Stimulated activated CD8-positive, alpha-beta memory T cell treated with anti-CD3 and anti-CD28 coated beads, Interleukin-15, amount 100 ng/mL, for 4 hours (primary cell): ENCODE measurements at places on chromosomes 1 and 21.
A peak's percentile ranks its signal among the peaks of the same experiment; 100 is the strongest.

GRCh38 chr1:225699336-225699735 is 46.4 kb upstream of the ENAH start:
- DNase-seq = no peak

DNA sequence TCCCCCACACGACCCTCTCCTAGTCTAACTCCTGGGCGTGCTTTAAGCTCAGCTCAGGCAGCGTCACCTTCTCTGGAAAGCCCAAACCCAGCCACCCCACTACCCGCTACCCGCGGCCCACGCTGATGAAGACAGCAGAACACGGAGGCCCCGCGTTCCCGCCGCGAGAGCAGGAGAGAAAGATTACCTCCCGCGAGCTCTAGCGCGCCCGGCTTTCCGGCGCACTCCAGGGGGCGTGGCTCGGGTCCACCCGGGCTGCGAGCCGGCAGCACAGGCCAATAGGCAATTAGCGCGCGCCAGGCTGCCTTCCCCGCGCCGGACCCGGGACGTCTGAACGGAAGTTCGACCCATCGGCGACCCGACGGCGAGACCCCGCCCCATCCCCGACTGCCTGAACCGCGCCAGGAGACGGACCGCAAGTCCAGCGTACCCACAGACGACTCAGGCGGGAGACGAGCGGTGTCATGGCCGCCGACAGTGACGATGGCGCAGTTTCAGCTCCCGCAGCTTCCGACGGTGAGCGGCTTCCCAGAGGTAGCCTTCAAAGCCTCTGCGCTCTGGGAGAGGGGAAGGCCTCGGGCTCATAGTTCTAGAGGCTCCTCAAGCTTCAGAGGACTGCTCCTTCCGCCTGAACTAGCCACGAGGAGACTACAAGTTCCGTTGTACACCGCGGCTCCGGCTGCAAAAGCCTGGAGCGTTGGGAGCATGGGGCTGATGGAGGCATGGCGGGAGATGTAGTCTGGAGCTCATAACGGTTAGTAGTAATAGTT is at the start of the genes MUTYH and TOE1:
Gene MUTYH, minus strand, starts transcription at position 652 of the 770 bp plus-strand sequence. CDS start 5,935 bp downstream, outside the sequence.
Gene TOE1, plus strand, starts transcription at position 382 of the 770 bp plus-strand sequence. Its CDS starts 83 bp downstream, at position 465.
- DNase-seq = peak; percentile 86

DNA sequence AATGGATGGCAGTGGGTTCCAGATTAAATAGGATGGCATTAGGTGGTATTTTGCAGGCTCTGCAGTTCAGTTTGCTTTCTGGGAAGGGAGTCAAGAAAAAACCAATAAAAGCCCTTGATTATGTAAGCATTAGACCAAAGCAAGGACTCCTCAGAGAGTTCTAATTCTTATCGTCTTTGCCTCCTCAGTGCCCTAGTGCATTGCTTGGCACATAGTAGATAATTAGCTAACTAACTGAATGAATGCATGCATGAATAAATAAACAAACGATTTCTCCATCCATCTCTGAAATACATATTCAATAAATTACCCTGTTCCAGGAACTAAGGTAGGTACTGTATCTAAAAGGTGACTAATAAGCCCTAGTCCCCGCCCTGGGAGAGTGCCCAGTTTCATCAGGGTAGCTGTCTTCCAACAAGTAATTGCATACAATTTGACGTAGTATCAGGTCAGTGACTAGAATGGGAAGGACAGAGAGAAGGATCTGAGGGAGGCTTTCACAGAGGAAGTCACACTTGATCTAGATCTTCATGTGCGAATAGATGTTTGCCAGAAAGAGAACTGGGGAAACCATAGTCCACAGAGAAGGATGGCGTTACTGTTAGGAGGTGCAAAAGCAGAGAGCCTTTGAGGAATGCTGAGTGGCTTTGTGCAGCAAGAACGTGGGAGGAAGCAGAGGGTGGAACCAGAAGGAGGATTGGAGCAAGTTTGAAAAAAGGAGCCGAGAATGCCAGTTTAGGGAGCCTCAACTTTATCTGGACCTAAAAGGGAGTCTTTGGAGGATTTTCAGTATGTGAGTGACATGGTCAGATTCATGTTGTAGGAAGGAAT is 111.4 kb downstream of the TBX19 start:
- DNase-seq = no peak

GRCh38 chr1:246364415-246364941 is 142.6 kb downstream of the SMYD3 start:
- no peak for DNase-seq

GRCh38 chr1:230851291-230851691 is 17.0 kb downstream of the C1orf198 start:
- DNase-seq = no peak

DNA sequence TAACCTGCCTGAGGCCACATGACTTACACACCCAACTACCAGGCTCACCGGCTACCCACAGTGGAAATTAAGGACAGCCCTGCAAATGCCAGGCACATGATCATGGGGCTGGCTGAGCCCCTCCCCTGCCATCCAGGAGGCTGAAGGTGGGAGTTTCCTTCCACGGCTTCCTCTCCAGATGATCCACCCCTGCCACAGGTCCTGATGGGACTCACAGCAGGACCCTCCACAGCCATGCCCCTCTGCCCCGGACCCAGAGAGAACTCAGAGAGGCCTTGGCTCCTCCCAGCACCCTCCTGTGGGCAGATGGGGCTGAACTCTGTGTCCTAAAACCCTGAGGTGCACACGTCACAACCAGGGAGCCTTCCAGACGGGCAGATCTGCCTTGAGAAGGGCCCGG is 29.1 kb upstream of the CASZ1 start:
- DNase-seq = no peak

- no peak for DNase-seq
Measured at GRCh38 chr1:186999506-186999905, 170.8 kb downstream of the PLA2G4A start.

- DNase-seq = no peak
Measured at GRCh38 chr1:46580140-46580903, 23.7 kb downstream of the MKNK1 start.

DNA sequence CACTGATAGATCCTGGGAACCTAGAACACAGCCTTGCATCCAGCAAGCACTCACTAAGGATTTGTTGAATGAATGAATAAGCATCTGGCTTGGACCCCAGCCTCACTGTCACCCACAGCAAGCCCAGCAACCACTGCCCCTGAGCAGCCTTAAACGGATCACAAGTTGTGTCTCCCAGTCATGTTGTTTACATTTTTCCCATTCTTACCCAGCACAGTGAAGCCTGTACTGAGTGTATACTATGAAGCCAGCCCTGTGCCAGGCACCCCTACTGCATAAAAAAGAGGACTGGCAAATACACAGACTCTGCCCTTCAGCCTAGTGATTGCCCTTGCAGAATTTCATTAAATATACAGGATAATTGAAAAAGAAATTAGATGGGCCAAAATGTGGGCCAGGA is 30.2 kb downstream of the RRAGC start:
- DNase-seq = no peak

DNA sequence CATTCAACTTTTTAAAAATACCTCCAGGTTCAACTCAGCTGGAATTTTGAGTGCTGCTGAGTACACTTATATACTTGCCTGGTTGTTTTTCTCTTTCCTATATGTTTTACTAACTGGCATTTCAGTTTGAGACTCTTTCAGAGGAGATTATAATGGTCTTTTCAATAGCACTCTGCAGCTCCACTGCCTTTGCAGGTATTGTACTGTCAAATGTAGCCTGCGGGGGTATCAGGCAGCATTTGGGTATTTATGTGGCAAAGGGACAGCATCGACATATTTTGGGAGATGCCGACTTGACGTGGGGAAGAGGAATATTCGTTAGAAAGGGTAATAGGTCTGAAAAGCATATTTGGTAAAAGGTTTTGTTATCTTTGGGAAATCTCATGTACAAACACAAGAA is 11.1 kb upstream of the TGFBR3 start:
- no peak for DNase-seq

DNA sequence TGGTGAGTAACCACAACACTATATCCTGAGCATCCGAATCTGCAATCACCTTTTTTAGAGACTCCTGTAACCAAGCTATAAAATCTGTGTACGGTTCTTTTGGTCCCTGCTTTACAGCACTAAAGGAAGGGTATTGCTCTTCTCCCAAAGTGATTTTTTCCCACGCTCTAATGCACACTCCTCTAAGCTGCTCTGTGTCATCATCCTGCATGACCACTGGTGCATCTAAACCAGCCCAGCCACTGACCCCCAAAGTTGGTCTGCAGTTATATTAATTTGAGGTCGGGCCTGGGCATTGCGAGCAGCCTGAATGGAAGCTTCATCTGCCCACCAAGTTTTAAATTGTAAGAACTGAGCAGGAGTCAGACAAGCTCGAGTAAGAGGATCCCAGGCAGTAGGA is 480.0 kb downstream of the PTPRU start:
- DNase-seq = no peak

GRCh38 chr1:21383785-21384401 is 56.0 kb upstream of the NBPF3 start:
- no peak for DNase-seq

DNA sequence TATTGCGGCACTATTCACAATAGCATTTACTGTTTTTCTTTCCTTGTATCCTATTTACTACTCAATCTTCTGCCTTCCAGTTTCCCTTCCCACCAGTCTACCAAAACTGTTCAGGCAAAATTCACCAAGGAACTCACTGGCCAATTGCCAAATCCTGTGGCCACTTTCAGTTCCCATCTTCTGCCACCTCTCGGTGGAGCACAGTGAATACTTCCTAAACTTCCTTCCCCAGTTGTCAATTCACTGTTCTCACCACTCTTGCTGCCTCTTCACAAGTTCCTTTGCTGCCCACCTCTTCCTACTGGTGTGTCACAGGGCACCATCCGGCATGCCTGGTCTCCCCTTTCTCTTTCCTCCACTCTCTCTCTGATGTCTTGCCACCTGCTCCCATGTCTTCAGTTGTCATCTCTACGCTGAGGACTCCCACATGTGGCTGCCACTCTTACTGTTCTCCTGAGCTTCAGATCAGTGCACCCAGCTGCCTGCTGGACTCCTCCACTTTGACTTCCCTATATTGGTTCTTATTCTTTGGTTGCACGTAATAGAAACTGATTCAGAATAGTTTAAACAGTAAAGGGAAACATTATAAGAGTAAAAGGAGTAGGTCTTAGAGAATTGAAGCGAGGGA is 114.4 kb downstream of the PIK3R3 start:
- DNase-seq = no peak

GRCh38 chr1:15950302-15950701 is 25.6 kb downstream of the ZBTB17 start:
- no peak for DNase-seq

DNA sequence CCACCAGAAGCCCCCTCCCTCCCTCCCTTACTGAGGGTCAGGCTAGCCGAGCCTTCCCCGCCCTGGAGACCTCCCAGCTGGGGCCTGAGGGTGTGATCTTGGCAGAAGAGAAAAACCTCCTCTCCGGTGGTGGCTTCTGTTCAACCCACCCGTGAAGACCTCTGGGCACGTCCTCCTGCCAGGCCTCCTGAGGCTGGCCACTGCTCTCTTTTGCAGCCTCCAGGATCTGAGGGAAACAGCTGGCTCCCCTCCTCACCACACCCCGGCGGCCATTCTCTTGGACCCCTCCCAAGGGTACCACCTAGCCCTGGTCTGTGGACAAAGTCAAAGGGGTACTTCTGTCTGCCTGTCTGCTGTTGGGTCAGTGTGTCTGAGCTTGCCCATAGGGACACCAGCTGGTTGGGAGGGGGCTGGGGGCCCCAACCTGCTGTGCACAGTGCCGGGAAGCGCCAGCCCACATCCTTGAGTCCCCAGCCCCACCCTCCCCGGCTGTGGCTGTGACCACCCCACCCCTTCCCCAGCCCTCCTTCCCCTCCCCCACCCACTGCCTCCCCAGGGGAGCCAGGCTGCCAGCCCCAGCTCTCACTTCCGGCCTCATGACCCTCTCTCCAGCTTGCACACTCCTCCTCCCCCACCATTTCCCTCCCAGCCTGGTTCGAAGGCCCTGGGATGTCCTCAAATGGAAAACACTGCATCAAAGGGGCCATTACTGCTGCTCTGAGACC is 48.1 kb downstream of the AHDC1 start:
- no peak for DNase-seq

- no peak for DNase-seq
Measured at GRCh38 chr1:3231826-3232225, 162.8 kb downstream of the PRDM16 start.

- no peak for DNase-seq
Measured at GRCh38 chr1:64302971-64303370, 99.5 kb downstream of the UBE2U start.

- DNase-seq = no peak
Measured at GRCh38 chr21:43328185-43328957, 98.6 kb downstream of the SIK1 start.

DNA sequence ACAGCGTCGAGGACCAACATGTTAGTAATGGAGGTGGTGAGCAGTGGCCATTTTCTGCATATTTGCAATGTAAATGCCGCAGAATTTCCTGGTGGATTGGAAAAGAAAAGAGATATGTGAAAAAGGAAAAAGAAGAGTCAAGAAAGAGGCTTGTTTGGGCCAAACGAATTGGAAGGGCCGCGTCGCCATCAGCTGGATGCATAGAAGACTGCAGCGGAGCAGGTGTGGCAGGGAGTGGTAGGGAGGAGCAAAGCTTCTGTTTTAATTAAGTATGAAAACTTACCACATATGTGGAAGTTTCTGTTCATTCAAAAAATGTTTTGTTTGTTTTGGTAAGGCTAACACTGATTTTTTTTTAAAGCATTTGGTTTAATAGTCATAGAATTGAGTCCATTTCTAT is 690.7 kb downstream of the NCAM2 start:
- DNase-seq = no peak

- no peak for DNase-seq
Measured at GRCh38 chr1:204980840-204981405, 62.1 kb upstream of the CNTN2 start.

DNA sequence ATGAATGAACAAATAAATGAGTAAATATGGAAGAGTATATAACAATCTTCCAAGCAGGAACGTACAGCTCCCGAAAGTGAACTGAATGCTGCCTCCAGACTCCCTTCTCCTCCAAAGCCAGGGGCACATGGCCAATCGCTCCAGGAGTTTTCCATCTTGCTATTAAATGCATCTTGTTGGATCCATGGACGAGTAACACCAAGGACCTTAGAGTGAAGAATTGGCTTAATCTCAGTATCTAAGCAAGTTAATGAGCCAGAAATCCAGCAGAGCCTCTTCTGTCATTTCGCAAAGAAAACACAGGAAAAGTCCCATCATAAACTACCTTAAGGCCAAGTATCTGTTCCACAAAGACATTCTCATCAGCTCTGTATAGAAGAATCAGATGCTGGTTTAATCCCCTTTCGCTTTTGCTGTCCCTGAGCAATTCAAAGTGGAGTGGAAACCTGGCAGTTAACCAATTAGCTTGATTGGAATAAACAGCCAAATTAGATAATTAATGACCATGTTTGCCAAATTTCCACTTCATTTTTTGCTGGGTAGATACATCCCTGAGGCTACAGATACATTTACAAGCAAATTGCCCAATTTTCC is 116.0 kb downstream of the MIS18A start:
- no peak for DNase-seq

- no peak for DNase-seq
Measured at GRCh38 chr1:246308533-246309075, 198.5 kb downstream of the SMYD3 start.

DNA sequence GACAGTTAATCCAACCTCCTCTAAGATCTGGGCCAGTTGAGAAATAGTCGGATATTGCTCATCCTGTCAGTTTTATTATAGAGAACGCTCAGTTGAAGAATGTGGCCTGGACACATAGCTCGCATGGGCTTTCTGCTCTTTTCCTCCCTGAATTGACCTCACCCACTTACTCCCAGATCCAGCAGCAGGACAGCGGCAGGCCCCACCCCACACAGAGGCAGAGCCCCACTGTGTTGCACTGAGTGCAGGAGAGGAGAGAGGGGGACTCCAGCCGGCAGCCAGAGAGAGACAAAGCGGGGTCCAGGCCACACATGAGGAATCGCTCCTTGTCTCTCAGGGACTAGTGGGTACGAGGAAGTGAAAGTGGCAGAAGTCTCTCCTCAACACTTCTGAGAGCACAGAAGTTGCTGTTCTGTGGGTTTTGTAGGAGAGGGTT is 78.6 kb downstream of the LAMC1 start:
- no peak for DNase-seq

- no peak for DNase-seq
Measured at GRCh38 chr1:19525607-19526545, 40.5 kb upstream of the CAPZB start.
